ENCODE measurements at places on chromosomes 7 and 10.

GRCh38 chr10:80894797-80895467 lies 357.2 kb downstream of the SH2D4B start:
- DNase-seq: no peak

GRCh38 chr7:137373507-137373906 lies 30.0 kb upstream of the PTN start:
- no peak for DNase-seq

DNA sequence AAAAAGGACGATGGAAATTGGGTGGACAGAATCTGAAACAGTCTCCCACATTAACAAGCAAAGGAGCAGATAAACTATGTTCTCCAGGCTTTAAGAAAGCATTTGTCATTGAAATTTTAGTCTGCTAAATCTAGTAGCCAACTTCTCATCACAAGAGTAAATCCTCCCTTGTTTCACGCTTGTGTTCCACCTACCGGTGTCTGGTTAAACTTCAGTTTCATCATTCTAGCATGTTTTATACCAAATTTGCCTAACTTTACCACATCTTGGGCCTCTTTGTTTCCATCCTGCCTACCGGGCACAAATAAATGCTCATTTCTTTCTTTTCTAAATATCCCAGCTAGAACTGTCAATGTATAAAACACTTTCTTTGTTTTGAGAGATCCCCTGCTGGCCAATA lies 5.8 kb downstream of the LIPA start:
- no peak for DNase-seq

- DNase-seq: no peak
These were observed 337.1 kb downstream of the RNLS start for GRCh38 chr10:88245974-88246511.

DNA sequence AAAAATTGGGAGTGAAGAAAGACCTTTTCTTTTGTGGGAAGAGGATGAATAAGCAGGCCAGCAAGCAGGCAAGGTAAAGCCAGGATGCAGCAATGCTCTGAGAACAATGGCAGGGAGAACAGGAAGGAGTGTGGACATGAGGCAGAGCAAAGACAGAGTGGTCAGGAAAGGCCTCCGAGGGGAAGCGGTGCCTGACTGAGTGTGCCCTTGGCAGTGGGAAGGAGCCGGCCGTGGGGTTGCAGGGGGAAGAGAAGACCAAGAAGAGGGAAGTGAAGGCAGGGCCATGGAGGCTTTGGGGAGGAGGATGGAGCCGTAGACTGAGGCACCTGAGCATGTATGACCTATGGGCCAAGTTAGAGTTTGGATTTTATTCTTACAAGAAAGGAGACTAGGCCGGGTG lies 21.9 kb upstream of the ZNF212 start:
- DNase-seq: no peak

- DNase-seq: no peak
These were observed 1039.5 kb upstream of the SORCS1 start for GRCh38 chr10:108203905-108204527.

- DNase-seq: no peak
These were observed 638 bp downstream of the METTL27 start for GRCh38 chr7:73841689-73842066.

DNA sequence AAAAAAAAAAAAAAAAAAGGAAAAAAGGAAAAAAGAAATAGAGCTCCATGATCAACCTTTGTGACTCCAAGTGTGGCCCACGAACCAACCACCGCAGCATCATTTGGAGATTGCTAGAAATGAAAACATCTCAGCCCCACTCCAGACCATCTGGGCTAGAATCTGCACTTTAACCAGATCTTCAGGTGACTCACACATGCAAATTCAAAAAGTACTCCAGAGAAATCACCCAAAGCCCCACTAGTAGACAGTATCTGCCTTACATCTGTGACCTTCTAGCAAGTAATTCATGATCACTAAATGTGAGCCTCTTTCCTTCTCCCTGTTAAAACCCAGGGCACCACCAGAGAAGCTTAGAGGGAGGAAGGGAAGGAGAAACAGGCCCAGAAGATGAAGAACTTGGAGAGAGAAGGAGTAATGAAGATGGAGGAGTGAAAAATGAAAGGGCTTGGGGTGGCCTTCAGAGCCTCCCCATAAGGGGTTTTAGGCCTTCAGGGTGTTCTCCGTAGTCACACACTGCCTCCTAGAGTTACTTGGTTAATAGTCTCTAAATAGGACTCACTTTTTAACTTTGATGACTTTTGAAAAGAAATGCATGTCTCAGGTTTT lies 94.0 kb downstream of the SLC37A3 start:
- DNase-seq: no peak

DNA sequence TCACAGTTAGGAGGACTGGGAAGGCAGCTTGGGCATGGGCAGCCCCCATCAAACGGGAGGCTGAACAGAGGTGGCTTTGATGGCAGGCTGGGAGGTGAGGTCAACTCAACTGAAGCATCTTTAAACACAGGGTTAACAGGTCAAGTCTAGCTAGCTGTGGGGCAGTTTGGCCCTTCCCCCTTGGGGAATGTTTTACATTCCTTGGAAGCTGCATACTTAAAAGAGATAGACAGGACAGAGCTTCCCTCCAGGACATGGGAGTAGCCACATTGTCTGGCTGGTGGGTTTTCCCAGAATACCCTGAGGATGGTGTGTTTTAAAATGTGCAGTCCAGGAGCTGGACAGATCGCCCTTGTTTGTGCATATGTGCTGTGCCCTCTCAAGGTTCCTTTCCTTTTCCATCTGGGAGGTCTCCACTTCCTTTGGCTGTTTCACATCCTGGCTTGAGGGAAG lies 6.8 kb upstream of the RASSF4 start:
- no peak for DNase-seq

- DNase-seq: no peak
These were observed 4.4 kb upstream of the MYL7 start for GRCh38 chr7:44145479-44145968.

DNA sequence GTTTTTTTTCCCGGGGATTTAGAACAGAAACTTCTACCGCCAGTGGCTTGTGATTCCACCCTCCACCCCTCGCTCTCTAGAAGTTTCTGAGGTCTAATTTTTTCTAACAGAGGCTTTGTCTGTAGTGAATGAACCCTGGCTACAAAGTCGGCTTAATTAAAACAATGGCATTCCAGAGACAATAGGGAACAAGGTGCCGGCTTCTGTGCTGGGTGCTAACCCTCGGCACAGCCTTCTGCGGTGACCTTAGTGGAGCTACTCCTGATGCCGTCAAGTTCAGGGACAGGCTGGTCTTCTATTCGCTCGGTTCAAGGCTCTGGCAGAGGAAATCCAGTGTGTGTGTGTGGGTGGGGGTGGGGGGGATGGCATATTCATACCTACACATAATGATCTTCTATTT lies 32.1 kb upstream of the ENO4 start:
- DNase-seq: no peak

GRCh38 chr7:375321-375831 lies 85.4 kb downstream of the FOXL3 start:
- DNase-seq: no peak

DNA sequence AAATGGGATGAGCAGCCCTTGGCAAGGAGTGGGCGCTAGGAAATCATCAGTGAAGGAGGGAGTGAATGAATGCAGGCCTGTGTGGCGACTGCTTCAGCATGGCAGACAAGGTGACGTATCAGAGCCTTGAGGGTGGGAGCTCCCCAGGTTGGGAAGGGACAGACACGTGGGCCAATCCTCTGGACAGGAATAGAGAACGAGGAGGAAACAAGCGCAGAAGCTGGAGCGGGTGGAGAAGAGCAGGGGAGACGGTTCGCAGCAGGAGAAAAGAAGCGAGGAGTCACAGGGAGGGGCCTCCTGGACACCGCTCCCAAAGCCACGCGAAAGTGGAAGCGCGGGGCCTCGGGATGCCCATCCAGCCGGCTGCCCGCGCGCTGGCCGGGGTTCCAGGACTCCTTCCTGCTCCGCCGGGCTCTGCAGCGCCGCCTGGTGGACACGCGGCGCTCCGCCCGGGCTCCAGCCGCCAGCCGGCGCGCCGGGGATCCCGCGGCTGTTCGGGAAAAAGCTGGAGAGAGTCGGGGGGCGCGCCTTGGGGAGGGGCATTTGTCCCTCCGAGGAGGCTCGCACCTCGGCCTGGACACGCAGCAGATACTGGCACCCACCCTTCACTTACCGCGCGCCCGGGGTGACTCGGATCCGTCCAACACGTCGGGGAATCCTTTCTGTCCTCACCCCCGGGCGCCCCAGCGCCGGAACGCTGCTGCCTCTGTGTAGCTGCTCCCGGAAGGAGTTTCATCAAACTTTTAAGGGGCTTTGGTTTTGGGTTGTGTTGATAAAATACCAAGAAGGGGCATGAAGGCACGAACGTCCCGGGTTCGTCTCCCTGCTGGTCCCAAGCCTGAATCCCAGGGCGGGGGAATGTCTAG lies 6.3 kb downstream of the ZNF503 start:
- DNase-seq: no peak

GRCh38 chr7:157641866-157642265 lies 305.1 kb downstream of the DNAJB6 start:
- DNase-seq: no peak

DNA sequence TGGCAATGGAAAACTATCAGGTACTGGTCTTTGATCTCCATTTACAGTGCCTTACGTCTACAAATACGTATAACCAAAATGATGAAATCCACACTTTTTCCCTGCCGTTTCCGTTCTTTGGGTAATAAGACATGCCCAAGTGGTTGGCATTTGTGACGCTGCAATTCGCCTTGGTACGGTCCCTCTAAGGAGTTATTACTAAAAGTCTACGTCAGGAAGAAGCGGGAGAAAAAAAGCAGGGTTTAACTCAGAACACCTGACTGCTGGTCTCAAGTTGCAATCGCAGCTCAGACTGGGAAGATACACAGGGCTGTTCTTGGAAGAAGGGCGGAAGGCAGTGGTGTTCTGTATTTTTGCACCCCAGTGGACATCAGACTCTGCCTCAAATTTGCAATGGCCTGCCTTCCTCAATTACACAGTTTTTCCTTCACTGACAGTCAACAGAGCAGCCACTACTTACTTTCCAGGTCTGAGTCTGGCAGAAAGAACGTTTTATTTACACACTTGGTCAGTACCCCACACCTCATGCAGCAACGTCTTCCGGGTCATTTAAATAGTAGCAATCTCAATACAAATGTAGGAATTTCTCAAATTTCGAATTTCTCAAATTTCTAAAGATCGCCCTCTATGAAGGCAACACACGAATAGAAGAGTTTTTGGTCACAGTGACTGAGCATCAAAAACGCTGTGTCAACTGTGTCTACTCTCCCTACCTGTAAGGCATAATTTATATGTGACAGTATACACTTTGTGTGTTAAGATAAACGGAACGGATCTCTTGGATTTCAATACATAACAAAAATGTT lies 2.1 kb downstream of the BAIAP2L1 start:
- no peak for DNase-seq

- DNase-seq: no peak
These were observed 61.8 kb downstream of the LRRC17 start for GRCh38 chr7:102974366-102975236.

DNA sequence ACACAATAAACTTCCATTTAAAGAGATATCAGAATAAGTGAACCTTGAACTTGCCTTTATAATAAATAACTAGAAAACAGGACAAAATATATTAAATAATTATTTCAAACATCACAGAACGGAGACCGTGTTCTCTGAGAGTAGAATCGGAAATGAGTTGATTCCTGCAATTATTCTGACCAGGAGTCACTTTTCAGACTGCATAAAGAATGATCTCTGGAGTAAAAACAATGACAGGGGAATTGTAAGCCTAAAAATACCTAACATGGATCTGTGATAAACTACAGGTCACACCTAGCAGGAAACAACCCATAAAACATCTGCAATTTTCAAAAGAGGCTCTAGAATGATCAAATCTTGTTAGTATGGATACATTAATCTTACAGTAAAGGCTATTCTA lies 577.5 kb upstream of the SORCS1 start:
- DNase-seq: no peak

- no peak for DNase-seq
These were observed 2.5 kb downstream of the FGL2 start for GRCh38 chr7:77197141-77197540.
